Activated T-helper 9 cell treated with anti-CD3 and anti-CD28 coated beads, Interleukin-2, amount 50 U/mL, for 16 hours (primary cell): ENCODE measurements at places on chromosomes 16 and 17.

DNA sequence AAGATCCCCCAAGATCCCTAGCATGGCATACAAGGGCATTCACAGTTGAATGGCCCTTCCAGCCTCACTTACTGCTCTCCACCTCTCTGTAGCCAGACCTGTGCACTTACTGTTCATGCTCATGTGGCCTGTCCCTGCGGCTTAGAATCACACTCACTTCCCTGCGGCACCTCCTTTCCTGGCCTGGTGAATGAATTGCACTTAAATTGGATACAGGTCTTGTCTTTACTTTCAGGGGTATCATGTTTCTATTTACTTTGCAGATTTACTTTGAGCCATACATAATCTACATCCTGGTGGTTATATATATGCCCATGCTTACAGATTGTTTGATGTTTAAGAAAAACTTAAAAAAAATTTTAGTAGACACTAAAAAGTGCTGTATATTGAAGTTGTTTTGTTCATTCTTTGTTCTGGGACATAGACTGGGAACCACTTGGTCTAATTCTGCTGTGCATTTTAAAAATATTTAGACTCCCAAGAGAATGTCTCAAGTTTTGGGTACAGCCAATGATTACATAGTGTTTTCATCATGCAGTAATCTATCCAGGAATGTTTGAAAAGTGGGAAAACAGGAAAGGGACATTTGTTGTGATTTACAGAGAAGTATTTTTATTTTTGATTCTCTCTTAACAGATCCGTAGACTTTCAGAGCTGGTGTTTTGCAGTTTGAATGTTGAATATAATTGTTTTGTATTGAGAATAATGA, 63.9 kb downstream of the NUP88 start:
- no peak for DNase-seq

DNA sequence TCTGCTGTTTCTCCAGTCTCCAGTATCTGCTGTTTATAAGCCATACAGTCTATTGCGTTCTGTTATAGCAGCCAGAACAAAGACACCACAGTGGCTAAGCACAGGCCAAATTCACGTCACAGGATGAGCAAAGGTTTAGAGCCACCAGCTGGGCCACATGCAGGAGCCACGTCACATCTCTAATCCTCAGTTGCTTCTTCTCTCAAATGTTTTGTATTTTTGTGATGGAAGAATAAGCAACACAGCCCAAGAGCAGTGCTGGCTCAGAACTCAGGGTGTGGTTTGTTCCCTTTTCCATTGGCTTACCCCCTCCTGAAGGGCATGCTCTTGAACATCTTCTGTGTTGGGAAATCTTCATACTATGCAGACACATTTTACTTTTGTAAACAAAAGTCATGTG, 309.4 kb upstream of the CDH5 start:
- DNase-seq = no peak

GRCh38 chr16:53872248-53873221, 168.6 kb downstream of the FTO start:
- DNase-seq = no peak

- no peak for DNase-seq
Measured at GRCh38 chr17:81309140-81309858, 14.2 kb upstream of the SLC38A10 start.

DNA sequence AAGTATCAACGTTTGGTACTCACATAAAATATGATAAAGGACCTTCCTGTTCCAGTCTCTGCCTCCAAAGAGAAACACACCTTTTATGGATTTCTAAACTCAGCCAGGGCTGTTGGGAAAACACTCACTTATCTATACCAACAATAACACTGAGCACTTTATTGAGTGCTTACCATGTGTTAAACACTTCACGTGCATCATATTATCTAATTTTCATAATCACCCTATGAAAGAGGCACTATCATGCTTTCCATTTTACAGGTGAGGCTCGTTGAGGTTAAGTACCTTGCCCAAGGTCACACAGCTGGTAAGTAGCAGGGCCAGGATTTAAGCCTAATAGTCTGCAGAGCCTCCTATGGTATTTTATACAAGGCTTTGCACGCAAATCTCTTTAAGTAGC, 251.5 kb upstream of the SOX9 start:
- DNase-seq = no peak

DNA sequence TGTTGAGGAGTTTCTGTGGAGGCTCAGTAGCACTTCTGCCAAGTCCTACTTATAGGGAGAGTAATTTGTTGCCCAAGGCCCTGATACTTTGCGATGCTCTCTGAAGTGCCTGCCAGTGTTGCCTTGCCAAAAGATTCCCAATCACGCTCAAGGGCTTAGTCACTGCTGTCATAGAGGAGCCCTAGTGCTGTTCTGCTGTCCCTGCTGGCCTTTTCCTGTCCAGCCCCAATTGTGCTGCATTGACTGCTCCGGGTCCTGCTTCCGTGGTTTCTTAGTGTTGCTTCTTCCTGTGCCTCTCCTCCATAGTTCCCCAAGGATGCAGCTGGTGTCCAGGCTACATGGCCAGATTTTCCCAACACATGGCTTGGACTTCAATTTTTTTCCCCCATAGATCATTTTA, 13.9 kb downstream of the NUP93 start:
- DNase-seq = no peak

GRCh38 chr16:89880477-89881367, 7.3 kb downstream of the TCF25 start:
- DNase-seq = no peak
